ENCODE measurements at places on chromosomes 11 and 22.

DNA sequence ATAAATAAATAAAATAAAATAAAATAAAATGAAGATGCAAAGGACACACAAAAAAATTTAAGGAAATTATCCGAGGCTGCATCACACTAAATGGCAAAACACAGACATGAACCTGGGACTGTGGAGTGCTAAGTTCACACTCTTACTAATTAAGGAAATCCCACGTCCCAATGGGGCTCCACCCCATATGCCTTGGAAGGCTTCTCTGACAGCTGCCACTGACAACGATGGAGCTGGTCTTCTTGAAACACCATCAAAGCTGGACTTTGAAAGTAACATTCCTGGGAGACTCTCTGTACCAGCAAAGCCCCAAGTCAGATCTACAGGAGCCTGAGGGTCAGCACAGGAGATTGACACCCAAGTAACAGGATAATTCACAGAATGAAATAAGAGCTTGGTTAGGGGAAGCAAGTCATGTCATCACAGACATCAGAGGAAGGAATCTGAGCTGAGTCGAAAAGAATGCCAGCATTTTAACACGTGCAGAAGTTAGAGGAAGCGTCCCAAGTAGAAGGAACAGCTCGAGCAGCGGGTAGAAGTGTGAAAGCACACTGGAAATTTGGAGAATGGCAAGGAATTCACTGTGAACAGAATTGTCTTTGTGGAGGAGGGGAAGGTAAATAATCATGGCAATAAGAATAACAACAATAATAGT lies 13.8 kb downstream of the TPST2 start:
- DNase-seq: peak; percentile 60

DNA sequence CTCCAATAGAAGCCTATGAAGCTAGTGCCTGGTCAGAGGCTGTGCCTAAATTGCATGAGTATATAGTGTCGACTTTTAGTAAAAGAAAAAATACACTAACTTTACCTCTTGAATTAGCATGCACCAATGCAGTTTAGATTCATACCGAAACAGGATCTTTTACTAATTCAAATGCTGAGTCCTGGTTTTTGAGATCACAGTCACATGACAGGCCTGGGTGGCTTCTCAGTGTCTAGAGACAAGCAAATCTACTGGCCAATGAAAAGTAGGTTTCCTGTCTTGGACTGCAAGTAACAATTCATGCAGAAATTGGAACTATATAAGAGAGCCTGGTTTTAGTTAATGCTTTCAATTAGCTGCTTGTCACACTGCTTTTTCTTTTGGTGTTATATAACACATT lies 7.2 kb downstream of the ARHGEF12 start:
- DNase-seq: no peak

- DNase-seq: no peak
Observed at GRCh38 chr11:67502328-67502979, 2.7 kb downstream of the PITPNM1 start.

- DNase-seq: no peak
Observed at GRCh38 chr11:64658265-64658664, 64.7 kb downstream of the NRXN2 start.

GRCh38 chr11:17371614-17372013 lies 16.8 kb downstream of the KCNJ11 start:
- DNase-seq: peak; percentile 47

DNA sequence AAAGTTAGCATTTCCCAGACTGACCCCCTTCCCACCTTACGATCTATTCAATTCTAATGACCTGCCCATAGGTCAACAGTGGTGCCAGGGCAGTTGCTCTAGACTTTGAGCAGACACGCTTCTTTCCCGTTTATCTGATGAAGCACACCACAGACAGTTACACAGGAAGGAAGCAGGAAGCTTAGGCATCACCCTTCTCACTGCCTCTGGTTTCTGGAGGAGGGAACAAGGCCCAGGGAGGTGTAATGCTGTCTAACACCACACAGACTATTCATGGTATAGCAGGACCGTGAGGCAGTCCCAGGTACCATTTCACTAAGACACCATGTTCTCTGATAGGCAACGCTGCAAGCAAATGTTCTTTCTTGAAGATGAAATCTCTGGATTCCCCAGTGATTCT lies 279.4 kb downstream of the NTM start:
- no peak for DNase-seq

GRCh38 chr11:776561-777287 lies 563 bp downstream of the GATD1 start:
- no peak for DNase-seq

DNA sequence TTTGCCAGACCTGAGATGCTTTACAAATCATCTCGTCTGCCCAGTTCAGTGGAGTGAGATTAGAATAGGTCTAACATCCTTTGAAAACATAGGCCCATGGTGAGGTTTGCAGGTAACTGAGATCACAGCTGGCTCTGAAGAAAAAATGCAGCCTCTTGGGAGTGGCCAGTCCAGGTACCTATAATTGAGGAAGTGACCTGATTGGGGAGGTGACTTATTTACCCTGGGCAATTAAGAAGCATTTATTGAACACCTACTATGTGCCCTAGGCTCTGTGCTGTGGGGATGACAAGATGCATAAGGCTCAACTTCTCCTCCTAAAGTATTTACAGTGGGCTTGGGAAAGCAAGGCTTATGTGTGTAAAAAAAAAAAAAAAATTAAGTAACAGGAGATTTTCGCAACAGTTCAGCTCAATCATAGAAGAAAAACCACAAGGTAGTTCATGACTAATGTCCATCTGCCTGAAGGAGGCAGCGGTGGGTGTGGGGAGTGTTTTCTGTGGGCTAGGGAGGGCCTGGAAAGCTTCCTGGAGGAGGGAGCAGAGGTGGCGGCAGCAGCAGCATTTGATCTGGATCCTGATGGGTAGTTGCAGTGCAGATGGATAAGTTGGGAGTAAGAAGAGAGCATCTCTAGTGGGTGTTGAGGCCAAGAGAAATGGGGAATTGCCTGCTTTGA lies 16.1 kb downstream of the MICAL2 start:
- DNase-seq: peak; percentile 83

DNA sequence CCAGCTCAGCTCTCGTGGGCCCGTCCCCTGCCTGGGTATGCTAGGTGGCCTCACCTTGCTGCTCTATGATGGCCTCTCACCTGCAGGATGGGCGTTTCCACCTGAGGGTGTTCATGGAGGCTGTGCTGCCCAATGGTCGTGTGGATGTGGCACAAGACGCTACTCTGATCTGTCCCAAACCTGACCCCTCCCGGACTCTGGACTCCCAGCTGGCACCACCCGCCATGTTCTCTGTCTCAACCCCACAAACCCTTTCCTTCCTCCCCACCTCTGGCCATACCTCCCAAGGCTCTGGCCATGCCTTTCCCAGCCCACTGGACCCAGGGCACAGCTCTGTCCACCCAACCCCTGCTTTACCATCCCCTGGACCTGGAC lies 2.1 kb downstream of the ZP1 start:
- DNase-seq: no peak

GRCh38 chr22:45180146-45180679 lies 16.5 kb downstream of the NUP50 start:
- DNase-seq: no peak

- DNase-seq: no peak
Observed at GRCh38 chr22:45895436-45896152, 81.4 kb downstream of the WNT7B start.

DNA sequence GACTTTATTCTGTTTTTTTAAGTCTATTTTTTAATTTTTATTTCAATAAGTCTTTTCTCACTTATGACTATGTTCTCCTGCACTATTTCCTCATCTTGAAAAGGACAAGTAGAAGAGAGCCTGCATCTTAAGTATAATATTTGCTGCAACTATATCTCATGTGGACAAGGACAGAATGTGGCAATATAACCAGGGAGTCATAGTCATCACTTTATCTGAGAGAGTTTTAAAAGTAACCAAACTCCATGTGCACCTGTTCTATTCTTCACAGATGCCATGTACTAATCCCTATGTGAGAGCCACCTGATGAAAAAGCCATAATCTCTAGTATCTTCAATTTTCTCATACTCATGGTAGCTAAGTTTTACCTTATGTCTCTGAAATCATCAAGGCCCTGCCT lies 104.2 kb upstream of the SOX6 start:
- no peak for DNase-seq

DNA sequence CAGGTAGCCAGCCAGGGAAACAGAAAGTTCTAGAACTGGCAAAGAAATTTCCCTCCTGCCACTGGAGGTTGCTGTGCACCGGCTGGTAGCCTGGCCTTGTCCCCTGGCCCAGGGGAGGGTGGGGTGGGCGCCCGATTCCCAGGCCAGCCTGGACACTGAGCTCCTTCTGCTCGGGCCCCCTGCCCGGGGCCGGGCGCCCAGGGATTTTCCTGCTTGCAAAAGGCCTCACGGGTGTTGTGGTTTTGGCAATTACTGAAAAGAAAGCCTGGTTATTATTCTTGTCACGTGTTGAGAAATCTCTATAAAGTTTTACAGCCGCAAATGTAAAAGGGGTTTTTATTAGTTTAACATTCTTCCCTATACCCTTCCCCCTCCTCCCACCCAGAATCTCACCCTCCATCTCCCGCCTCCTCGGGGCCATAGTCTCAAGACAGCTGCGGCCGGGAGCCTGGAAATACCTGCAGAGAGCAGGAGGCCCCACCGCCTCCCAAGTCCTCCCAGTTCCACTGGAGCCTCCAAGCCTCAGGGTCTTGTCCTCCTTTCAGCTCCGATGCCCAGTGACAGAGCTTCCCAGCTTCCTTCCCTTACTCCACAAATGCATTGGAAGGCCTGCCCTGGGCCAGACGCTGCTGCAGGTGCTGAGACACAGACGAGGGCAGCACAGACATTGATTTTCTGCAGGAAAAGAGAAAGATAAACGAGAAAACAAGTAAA lies 1515.6 kb downstream of the TBC1D22A start:
- no peak for DNase-seq

- DNase-seq: no peak
Observed at GRCh38 chr22:31846161-31847115, 92.6 kb downstream of the DEPDC5 start.

DNA sequence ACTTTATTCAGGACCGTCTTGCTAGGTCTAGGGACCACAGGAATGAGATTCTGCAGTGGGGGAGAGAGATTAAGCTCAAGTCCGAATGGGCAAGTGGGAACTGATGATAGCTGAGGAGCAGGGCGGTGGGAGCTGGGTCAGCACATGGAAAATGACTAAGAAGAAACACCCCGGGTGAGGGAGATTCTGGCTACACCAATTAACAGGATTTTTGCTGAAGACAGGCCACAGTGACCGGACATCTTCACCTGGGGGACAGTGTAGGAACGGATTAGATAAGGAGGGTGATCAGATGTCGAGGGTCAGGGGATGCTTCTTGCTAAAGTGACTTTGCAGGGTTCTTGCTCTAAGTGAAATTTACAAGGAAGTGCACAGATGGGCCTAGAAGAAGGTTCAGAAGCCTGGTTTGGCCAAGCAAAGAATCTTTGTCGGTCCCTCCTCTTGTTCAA lies 8.5 kb upstream of the DGCR8 start:
- no peak for DNase-seq

GRCh38 chr11:36326524-36327419 lies 30.7 kb downstream of the PRR5L start:
- DNase-seq: no peak

- no peak for DNase-seq
Observed at GRCh38 chr11:34464591-34465051, 25.9 kb downstream of the CAT start.

GRCh38 chr22:28894334-28894733 lies 11.0 kb downstream of the ZNRF3 start:
- no peak for DNase-seq

DNA sequence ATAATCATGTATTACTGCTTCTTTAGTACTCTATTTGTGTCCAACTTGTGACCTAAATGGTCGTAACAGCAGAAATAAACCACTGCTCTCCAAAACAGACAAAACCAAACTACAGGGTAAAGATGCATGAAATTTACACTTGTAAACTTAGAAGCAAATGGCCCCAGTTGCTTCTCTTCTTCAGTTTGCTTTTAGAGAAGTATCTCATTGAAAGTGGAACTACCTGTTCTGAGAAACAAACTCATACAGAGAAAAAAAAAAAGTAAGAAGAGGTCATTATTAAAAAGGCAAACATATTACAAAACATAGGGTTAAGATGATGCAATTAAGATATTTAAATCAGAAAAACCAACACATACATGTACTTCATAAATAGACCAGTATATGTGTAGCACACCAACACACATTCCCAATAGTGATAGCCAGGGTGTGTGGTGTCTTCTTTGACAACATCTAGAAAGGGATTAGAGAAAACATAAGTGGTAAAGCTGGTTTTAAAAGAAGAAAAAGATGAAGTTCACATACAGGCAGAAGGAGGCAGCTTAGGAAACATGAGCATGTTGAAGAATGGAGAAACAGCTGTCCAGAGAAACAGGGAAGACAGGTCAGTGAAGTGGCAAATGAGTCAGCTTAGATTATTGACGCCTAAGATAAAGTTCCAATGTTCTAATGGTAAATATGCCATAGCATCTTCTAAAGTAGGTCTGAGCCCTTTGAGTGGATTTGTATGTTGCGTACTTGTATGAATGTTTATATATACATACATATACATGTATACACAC lies 844.7 kb upstream of the CCDC90B start:
- DNase-seq: no peak

DNA sequence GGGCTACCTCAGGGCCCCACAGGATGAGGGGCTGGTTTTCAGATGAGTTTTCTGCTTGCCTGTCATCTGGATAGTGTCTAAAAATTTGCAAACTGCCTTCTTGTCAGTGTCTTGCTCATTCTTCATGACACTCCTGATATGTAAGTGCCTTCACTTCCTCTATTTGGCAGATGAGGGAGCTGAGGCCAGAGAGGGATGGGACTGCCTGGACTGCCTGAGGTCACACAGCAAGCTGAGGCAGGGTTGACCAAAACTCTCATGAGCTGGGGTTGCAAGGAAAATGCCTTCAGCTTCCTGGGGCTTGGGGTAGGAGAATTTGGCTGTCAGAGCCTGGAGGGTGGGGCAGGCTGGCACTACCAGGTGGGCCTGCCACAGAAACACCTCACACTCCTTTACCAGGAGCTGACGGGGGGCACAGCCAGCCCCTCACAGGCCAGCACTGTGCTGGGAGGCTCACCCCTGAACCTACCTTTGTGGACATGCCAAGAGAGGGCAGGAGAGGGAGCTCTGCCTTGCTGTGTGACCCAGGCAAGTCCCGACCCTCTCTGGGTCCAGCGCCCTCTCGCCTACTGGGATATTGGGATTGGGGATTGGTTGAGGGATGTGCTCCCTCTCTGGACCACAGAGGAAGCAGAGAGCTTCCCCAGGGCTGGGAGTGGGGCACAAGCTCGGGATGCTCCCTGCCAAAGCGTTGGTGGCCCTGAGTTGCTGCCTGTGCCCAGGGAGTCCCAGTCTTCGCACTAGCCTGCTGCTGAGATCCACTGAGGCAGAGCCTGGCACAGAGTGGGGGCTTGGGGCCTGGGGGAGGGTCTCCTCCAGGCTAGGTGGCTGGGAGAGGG lies 1.9 kb upstream of the P2RY6 start:
- DNase-seq: no peak

DNA sequence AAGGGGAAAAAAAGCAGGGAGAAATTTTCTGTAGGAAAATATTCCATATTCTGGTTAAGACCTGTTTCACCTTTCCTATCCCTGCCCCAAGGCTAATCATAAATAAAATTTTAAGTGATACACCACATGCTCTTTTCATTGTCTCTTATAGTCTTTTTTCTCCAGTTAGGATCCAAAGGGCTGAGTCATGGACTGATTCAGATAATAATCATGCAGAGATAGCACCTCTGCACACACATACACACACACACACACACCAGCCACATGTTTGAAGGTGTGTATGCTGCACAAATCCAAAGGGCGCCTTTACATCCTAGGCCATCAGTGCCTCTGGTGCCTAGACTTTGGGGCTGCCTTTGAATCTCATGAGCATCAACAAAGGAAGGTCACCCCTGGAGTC lies 35.5 kb upstream of the CWF19L2 start:
- peak; percentile 29 for DNase-seq
